ENCODE measurements at places on chromosomes 6 and 20. TPM values are rescaled to one million over a fixed set of nuclear protein-coding genes. Genes with fewer than 3 reads are reported as not detected.
A peak's percentile ranks its signal among the peaks of the same experiment; 100 is the strongest.

Gene GLO1
- total RNA-seq, result 126 TPM

DNA sequence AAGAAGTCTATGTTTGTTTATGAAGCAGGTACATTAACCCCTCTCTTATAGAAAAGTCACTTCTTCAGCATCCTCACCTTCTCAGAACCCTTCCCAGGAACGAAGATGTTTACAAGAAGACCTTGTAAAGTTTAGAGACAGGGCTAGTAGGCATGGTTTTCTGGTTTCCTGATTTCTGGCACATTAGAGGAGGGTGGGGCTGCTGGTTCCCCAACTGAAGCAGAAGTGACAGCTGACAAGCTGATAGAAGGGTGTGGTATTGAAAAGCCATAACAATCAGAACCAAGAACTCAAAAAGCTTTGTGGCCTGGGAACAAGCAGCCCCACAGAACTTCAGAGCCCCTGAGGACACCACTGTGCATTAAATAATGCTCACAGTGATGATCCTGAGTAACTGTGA is 91.2 kb downstream of the RTN4IP1 start:
- no peaks in the 10 kb centered on the region for H3K4me1 ChIP-seq
- no peaks in the 10 kb centered on the region for H3K36me3 ChIP-seq
- no peak overlapping the region for H3K27ac ChIP-seq
- DNase-seq, result no peak

Gene DEFB132
- total RNA-seq, result not detected

- no peak for DNase-seq
- H3K27ac ChIP-seq, result no peak overlapping the region
- H3K36me3 ChIP-seq, result no peaks in the 10 kb centered on the region
- H3K4me1 ChIP-seq, result peaks cover 26% of the 10 kb centered on the region
Observed at GRCh38 chr6:35725721-35726438, 11.0 kb upstream of the ARMC12 start.

DNA sequence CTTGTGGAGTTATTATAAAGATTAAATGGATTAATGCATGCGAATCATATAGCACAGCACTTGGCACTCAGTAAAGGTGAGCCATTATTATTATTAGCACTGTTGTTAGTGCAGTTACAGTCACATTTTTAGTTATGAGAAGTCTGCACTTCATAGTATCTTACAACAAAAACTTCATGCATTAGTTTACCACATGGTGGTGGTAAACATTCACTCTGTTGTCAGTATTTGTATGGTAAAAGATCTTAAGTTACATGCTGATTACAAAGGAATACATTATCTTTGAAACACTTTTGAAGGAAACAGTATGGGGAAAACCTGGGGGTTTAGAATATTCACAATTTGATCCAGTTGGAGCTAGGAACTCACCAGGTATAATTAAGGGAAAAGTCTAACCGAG is 20.8 kb downstream of the TMEM14A start:
- H3K27ac ChIP-seq, result no peak overlapping the region
- no peaks in the 10 kb centered on the region for H3K4me1 ChIP-seq
- H3K36me3 ChIP-seq, result no peaks in the 10 kb centered on the region
- peak; percentile 18 for DNase-seq
- H3K4me3 ChIP-seq, result no peak overlapping the region

DNA sequence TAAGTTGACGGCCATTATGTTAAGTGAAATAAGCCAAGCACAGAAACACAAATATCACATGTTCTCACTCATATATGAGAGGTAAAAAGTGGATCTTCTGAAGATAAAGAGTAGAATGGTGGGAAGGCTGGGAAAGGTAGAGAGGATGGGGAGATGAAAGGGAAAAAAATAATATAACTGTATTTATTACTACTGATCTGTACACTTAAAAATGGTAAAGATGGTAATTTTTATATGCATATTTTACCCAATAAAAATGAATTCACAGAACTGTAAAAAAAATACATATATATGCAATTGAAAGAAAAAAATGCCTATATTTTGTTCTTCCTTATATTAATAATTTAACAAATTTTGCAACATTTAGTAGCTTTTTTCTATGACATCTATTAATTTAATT is 694.4 kb upstream of the MARCKS start:
- no peak for DNase-seq
- H3K36me3 ChIP-seq, result no peaks in the 10 kb centered on the region
- no peaks in the 10 kb centered on the region for H3K4me1 ChIP-seq
- H3K27ac ChIP-seq, result no peak overlapping the region
- no peak overlapping the region for H3K4me3 ChIP-seq
- no peaks in the 10 kb centered on the region for H3K27me3 ChIP-seq

- H3K27ac ChIP-seq, result no peak overlapping the region
- no peak for DNase-seq
- H3K36me3 ChIP-seq, result no peaks in the 10 kb centered on the region
- H3K4me3 ChIP-seq, result no peak overlapping the region
- H3K4me1 ChIP-seq, result no peaks in the 10 kb centered on the region
- H3K27me3 ChIP-seq, result no peaks in the 10 kb centered on the region
Observed at GRCh38 chr6:26525838-26526237, 12.3 kb upstream of the HMGN4 start.

- no peak for DNase-seq
- H3K27ac ChIP-seq, result no peak overlapping the region
- H3K36me3 ChIP-seq, result no peaks in the 10 kb centered on the region
- H3K27me3 ChIP-seq, result no peaks in the 10 kb centered on the region
Observed at GRCh38 chr20:48265791-48266190, 480.5 kb upstream of the SULF2 start.

- H3K27ac ChIP-seq, result no peak overlapping the region
- H3K4me3 ChIP-seq, result no peak overlapping the region
- H3K27me3 ChIP-seq, result no peaks in the 10 kb centered on the region
- no peaks in the 10 kb centered on the region for H3K36me3 ChIP-seq
- H3K4me1 ChIP-seq, result no peaks in the 10 kb centered on the region
- no peak for DNase-seq
Observed at GRCh38 chr20:19621072-19621471, 137.0 kb upstream of the RIN2 start.

DNA sequence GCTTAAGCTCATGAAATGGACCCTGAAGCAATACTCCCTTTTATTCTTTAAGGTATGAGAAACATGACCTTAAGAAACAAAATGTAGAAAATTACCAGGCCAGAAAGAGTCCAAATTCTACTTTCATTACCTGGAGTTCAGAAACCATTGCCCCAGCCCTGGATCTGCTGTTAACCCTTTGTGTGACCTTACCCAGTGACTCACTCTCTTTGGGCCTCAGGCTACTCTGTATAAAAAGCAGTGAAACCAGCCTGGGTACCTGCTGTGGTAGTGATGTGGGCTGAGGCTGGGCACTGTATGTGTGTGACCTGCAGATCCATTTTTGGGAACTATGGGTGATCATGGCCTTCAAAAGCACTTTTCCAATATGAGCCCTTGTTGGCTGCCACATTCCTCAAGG is 47.2 kb downstream of the SLC9A8 start:
- no peaks in the 10 kb centered on the region for H3K4me1 ChIP-seq
- DNase-seq, result no peak
- H3K27me3 ChIP-seq, result no peaks in the 10 kb centered on the region
- H3K4me3 ChIP-seq, result no peak overlapping the region
- H3K36me3 ChIP-seq, result peaks cover 2% of the 10 kb centered on the region

GRCh38 chr6:26660000-26660361 is 435 bp upstream of the ZNF322 start:
- H3K4me3 ChIP-seq, result peak overlapping the region; percentile 68
- H3K27ac ChIP-seq, result peak overlapping the region; percentile 63
- no peaks in the 10 kb centered on the region for H3K27me3 ChIP-seq
- no peaks in the 10 kb centered on the region for H3K4me1 ChIP-seq

Gene HCRTR2
- not detected for total RNA-seq

GRCh38 chr6:25042036-25042521 is 106.3 kb upstream of the RIPOR2 start:
- no peak for DNase-seq
- no peaks in the 10 kb centered on the region for H3K27me3 ChIP-seq
- no peaks in the 10 kb centered on the region for H3K4me1 ChIP-seq
- no peak overlapping the region for H3K4me3 ChIP-seq
- no peak overlapping the region for H3K27ac ChIP-seq

- H3K36me3 ChIP-seq, result no peaks in the 10 kb centered on the region
- H3K27ac ChIP-seq, result no peak overlapping the region
- H3K27me3 ChIP-seq, result no peaks in the 10 kb centered on the region
- H3K4me1 ChIP-seq, result peaks cover 2% of the 10 kb centered on the region
- DNase-seq, result no peak
Observed at GRCh38 chr6:113402544-113402943, 454.6 kb upstream of the MARCKS start.

Gene CAPN11
- not detected for total RNA-seq

Gene CST5
- not detected for total RNA-seq

- H3K36me3 ChIP-seq, result no peaks in the 10 kb centered on the region
- no peaks in the 10 kb centered on the region for H3K27me3 ChIP-seq
- H3K4me1 ChIP-seq, result no peaks in the 10 kb centered on the region
- H3K4me3 ChIP-seq, result no peak overlapping the region
- H3K27ac ChIP-seq, result no peak overlapping the region
- DNase-seq, result no peak
Observed at GRCh38 chr6:106244931-106245330, 80.6 kb downstream of the ATG5 start.

- no peaks in the 10 kb centered on the region for H3K27me3 ChIP-seq
- no peak overlapping the region for H3K27ac ChIP-seq
- no peaks in the 10 kb centered on the region for H3K36me3 ChIP-seq
Observed at GRCh38 chr6:5172897-5173474, 87.8 kb downstream of the LYRM4 start.

Gene HLA-DMB
- total RNA-seq, result 0.83 TPM

DNA sequence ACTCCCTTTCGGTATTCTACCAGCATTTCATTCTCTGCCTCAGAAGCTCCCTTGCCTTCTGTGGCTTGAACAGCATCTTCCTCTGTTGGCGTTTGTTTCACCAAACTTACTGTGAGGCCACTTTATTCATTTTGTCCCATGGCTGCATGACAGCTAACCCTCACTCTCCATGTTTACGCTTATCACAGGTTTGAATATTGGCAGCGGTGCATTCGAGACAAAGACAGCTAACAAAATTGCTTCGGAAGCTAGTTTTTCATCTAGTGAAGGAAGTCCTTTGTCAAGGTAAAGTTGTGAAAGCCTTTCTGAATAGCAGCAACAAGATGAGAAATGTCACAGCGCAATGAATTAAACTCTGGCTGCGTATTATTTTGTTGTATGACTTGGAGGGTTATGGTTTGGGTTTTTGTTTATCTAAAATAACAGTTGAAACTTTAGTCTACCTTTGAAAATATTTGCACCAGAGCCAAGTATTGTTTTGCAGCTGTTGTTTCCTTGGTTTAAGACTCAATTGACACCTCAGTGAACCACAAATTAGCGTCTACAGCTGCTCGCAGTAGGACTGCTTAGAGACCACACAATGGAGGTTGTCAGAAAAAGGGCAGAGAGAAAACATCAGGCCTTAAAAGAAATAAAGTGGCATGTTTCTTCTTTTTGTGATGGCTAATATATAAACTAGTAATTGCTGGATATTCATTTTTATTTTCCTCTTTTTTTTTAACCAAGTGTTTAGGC is 70.4 kb upstream of the XRN2 start:
- no peak for DNase-seq
- H3K36me3 ChIP-seq, result no peaks in the 10 kb centered on the region
- H3K4me1 ChIP-seq, result no peaks in the 10 kb centered on the region
- no peak overlapping the region for H3K27ac ChIP-seq
- no peaks in the 10 kb centered on the region for H3K27me3 ChIP-seq
- H3K4me3 ChIP-seq, result no peak overlapping the region

GRCh38 chr6:163568275-163568674 is 153.8 kb downstream of the QKI start:
- no peak overlapping the region for H3K4me3 ChIP-seq
- H3K4me1 ChIP-seq, result no peaks in the 10 kb centered on the region
- H3K36me3 ChIP-seq, result peaks cover 8% of the 10 kb centered on the region
- no peak for DNase-seq
- no peak overlapping the region for H3K27ac ChIP-seq

- no peaks in the 10 kb centered on the region for H3K36me3 ChIP-seq
- no peak overlapping the region for H3K4me3 ChIP-seq
- DNase-seq, result peak; percentile 36
- H3K27ac ChIP-seq, result no peak overlapping the region
- H3K27me3 ChIP-seq, result no peaks in the 10 kb centered on the region
- no peaks in the 10 kb centered on the region for H3K4me1 ChIP-seq
Observed at GRCh38 chr20:9139106-9139833, 70.4 kb downstream of the PLCB4 start.

Gene ASIP
- total RNA-seq, result not detected

DNA sequence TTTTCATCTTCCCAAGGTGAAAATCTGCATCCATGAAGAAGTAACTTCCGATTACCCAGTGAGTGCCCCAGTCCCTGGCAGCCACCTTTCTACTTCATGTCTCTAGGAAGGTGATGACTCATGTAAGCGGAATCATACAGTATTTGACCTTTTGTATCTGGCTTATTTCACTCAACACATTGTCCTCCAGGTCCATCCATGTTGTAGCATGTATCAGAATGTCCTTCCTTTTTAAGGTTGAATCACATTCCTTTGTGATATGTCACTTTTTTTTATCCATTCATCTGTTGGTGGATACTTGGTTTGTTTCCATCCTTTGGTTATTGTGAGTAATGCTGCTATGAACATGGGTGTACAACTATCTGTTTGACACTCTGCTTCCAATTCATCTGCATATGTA is 176.3 kb upstream of the CDYL start:
- peaks cover 10% of the 10 kb centered on the region for H3K4me1 ChIP-seq
- H3K27ac ChIP-seq, result no peak overlapping the region
- H3K4me3 ChIP-seq, result no peak overlapping the region
- no peaks in the 10 kb centered on the region for H3K36me3 ChIP-seq
- no peaks in the 10 kb centered on the region for H3K27me3 ChIP-seq
- DNase-seq, result peak; percentile 93

Gene PLG
- not detected for total RNA-seq

DNA sequence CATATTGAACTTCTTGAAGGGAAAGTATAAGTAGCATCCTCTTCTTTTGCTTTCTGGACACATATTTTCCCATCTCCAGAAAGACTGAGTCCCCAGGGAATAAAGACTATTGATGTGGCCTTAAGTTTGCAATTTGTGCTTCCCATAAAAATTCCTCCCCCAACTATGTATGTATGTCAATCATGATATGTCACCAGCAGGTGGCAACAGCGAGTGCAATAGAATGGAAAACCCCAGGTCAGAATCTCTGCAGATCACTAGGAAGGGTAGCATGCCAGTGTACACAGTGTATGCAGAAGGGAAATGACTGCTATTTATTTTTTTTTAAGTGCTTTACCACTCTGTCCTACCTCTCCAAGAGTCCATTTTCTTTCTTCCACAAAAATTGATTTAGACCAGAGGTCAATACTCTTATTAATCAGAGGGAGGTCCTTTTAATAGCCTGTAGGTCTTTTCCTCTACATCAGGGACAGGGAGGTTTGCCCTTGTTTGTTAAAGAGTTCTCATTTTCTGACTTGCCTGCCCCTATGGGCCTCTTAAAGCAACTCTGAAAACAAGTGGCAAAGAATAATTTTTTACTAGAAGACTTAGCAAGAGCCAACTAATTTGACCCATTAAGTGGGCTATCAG is 61.4 kb downstream of the BMP2 start:
- H3K4me3 ChIP-seq, result no peak overlapping the region
- no peaks in the 10 kb centered on the region for H3K27me3 ChIP-seq
- H3K4me1 ChIP-seq, result no peaks in the 10 kb centered on the region
- peak; percentile 67 for DNase-seq
- H3K27ac ChIP-seq, result no peak overlapping the region

GRCh38 chr6:106124437-106125430 is 38.6 kb downstream of the PRDM1 start:
- H3K27ac ChIP-seq, result no peak overlapping the region
- peaks cover 2% of the 10 kb centered on the region for H3K4me1 ChIP-seq
- DNase-seq, result no peak
- no peak overlapping the region for H3K4me3 ChIP-seq
- no peaks in the 10 kb centered on the region for H3K27me3 ChIP-seq

Measured in fibroblast of lung (primary cell).